ENCODE measurements at places on chromosomes 2 and 18. TPM values are rescaled to one million over a fixed set of nuclear protein-coding genes. Genes with fewer than 3 reads are reported as not detected.

GRCh38 chr2:60297296-60298005 lies 256.0 kb downstream of the BCL11A start:
- no peak for DNase-seq
- no peaks in the 10 kb centered on the region for H3K4me1 ChIP-seq
- H3K27me3 ChIP-seq: no peaks in the 10 kb centered on the region
- no peaks in the 10 kb centered on the region for H3K36me3 ChIP-seq

GRCh38 chr2:219289537-219290361 lies 10.6 kb downstream of the DNAJB2 start:
- H3K4me1 ChIP-seq: peaks cover 8% of the 10 kb centered on the region
- H3K4me3 ChIP-seq: no peak overlapping the region
- H3K27ac ChIP-seq: no peak overlapping the region
- H3K27me3 ChIP-seq: no peaks in the 10 kb centered on the region
- no peak for DNase-seq

- H3K27me3 ChIP-seq: no peaks in the 10 kb centered on the region
- H3K4me3 ChIP-seq: no peak overlapping the region
- no peaks in the 10 kb centered on the region for H3K36me3 ChIP-seq
- peaks cover 2% of the 10 kb centered on the region for H3K4me1 ChIP-seq
Observed at GRCh38 chr2:72712977-72713376, 112.9 kb downstream of the EXOC6B start.

G6PC2 gene
- not detected for total RNA-seq

DNA sequence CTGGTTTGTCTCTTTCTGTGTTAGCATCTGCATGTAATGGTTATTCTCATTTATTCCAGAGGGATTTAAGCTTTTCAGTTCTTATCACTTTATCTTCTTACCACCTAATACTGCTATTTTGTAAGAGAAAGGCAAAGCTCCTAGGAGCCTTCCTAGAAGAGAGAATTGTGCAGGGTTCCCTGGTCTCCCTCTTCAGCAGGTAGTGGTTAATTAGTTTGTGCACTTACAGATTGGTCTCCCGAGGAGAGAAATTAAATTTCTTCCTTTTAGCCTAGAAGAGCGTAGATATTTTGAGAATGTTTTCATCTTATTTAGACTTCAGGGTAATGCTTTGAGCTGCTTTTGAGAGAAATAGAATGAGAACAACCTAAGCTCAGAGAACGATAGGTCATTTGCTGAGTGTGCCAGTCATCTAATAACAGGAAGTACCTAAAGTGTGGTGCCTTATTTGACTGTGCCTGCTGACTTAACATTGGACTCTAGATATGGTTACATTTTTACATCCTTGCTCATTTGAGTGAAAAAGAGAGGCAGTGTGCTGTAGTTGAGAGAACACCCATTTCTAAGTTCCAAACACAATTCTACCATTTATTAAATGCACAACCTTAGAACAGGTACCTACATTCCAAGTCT lies 651.4 kb downstream of the STK39 start:
- H3K36me3 ChIP-seq: no peaks in the 10 kb centered on the region
- no peak for DNase-seq
- no peaks in the 10 kb centered on the region for H3K27me3 ChIP-seq
- H3K27ac ChIP-seq: no peak overlapping the region
- H3K4me1 ChIP-seq: no peaks in the 10 kb centered on the region
- no peak overlapping the region for H3K4me3 ChIP-seq

IL36G gene
- total RNA-seq: not detected

PLEK gene
- 0.62 TPM for total RNA-seq

GRCh38 chr2:111118981-111119821 lies 1.5 kb upstream of the BCL2L11 start:
- H3K4me1 ChIP-seq: peaks cover 38% of the 10 kb centered on the region
- peak overlapping the region; percentile 96 for H3K4me3 ChIP-seq
- H3K36me3 ChIP-seq: peaks cover 30% of the 10 kb centered on the region
- peaks cover 24% of the 10 kb centered on the region for H3K27me3 ChIP-seq

- H3K36me3 ChIP-seq: no peaks in the 10 kb centered on the region
- H3K4me1 ChIP-seq: no peaks in the 10 kb centered on the region
- H3K27me3 ChIP-seq: peaks cover 24% of the 10 kb centered on the region
- no peak overlapping the region for H3K4me3 ChIP-seq
- no peak for DNase-seq
Observed at GRCh38 chr2:9010866-9011265, 7.4 kb upstream of the MBOAT2 start.

GRCh38 chr18:51168026-51168742 lies 29.3 kb downstream of the MEX3C start:
- H3K27ac ChIP-seq: peak overlapping the region; percentile 97
- peaks cover 10% of the 10 kb centered on the region for H3K36me3 ChIP-seq
- H3K27me3 ChIP-seq: no peaks in the 10 kb centered on the region
- no peak for DNase-seq
- peaks cover 56% of the 10 kb centered on the region for H3K4me1 ChIP-seq

CCDC102B gene
- 1.1 TPM for total RNA-seq

- peak overlapping the region; percentile 16 for H3K27ac ChIP-seq
- no peaks in the 10 kb centered on the region for H3K4me1 ChIP-seq
- H3K36me3 ChIP-seq: no peaks in the 10 kb centered on the region
- no peaks in the 10 kb centered on the region for H3K27me3 ChIP-seq
- peak; percentile 49 for DNase-seq
Observed at GRCh38 chr2:220935789-220936321, 636.2 kb downstream of the EPHA4 start.

GRCh38 chr2:239173301-239173700 lies 227.5 kb downstream of the HDAC4 start:
- no peak overlapping the region for H3K27ac ChIP-seq
- no peaks in the 10 kb centered on the region for H3K27me3 ChIP-seq
- no peak for DNase-seq
- H3K36me3 ChIP-seq: peaks cover 77% of the 10 kb centered on the region

DNA sequence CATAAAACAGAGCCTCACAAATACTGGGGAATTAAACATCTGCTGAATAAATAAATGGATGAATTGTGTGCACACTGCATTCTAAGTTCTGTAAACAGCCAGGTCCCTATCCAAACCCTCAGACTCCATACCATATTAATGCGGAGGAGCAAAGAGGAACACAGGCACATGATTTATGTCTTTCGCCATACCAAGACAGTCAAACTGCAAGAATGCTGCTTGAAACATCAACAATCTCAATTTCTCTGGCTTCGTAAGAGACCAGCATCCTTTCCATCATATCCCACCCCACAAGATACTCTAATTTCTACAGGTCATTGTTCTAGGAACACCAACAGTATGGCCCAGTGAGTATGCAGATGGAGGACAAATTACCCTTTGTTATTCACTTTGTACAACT lies 15.0 kb downstream of the KANSL3 start:
- no peak overlapping the region for H3K27ac ChIP-seq
- DNase-seq: no peak
- no peak overlapping the region for H3K4me3 ChIP-seq
- no peaks in the 10 kb centered on the region for H3K27me3 ChIP-seq

DNA sequence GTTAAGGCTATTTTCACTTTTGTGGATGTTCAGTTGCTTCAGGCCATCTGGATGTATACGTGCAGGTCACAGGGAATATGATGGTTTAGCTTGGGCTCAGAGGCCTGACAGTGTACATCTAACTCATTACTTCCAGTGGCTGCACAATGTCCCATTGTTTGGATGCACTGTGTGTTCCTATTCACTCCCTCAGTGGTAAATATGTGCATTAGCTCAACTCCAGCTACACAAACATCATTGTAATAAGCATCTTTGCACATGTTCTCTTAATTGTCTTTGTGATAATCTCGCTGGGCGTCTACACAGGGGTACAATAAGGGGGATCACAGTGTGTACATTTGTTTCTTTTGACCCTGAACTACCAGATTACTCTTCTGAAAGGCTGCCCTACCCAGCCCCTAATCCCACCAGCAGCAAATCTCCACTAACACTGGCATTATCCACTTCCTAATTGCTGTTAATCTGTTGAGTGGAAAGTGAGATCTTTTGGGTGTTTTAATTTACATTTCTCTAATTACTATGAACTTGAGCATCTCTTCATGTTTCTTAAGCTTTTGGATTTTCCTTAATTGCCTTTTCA lies 56.1 kb upstream of the POLE4 start:
- no peak overlapping the region for H3K4me3 ChIP-seq
- DNase-seq: no peak

GRCh38 chr2:8076448-8077342 lies 605.2 kb upstream of the ID2 start:
- H3K27me3 ChIP-seq: no peaks in the 10 kb centered on the region
- peaks cover 20% of the 10 kb centered on the region for H3K4me1 ChIP-seq
- H3K27ac ChIP-seq: peak overlapping the region; percentile 36

DNA sequence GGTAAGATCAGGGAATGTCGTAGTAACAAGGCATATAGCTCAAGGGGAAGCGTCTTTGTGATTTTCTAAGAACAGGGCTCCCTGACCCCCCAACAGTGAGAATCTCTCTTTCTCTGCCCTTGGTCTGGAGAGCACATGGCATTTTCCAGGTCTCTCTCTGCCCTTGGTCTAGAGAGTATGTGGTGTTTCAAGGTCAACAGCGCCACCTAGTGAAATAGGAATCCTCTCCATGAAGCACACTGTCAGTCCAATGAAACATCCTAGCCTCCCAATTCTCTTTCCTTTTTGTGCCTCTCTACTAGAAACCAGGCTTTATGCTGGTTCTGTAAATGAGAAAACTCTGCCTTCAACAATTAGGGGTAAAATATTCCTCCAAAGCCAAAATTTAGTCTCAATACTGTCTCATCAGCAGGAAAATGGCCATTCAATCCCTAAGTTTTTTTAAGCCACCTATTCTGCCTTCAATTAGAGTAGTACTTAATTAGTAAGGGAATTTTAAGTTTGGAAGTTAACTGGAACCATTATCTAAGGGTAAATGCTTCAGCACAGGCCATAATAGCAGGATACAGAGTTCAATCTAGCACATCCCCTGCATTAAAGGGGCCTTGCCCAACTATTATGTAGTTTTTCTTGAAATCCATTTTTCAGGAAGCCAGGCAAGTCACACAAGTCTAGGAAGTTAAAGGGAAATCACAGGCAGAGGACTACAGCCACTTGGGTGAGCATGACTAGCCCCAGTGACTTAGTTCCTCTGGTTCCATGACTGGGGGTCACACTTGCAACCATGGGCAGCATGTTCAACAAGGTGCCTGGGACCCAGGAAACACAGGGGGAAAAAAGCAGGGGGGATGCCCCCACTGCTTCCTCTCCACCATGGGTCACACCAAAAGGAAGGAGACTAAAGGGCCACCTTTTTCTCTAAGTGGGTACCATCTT lies 12.4 kb downstream of the DYM start:
- peaks cover 24% of the 10 kb centered on the region for H3K36me3 ChIP-seq
- H3K4me1 ChIP-seq: peaks cover 14% of the 10 kb centered on the region
- no peak overlapping the region for H3K27ac ChIP-seq
- DNase-seq: peak; percentile 86
- no peaks in the 10 kb centered on the region for H3K27me3 ChIP-seq

PSMA8 gene
- total RNA-seq: 0.93 TPM

DSG1 gene
- not detected for total RNA-seq

TOGARAM2 gene
- total RNA-seq: 4.8 TPM

- H3K27me3 ChIP-seq: no peaks in the 10 kb centered on the region
- H3K4me3 ChIP-seq: no peak overlapping the region
- no peak overlapping the region for H3K27ac ChIP-seq
- DNase-seq: no peak
- H3K36me3 ChIP-seq: no peaks in the 10 kb centered on the region
Observed at GRCh38 chr18:76234676-76235060, 260.4 kb downstream of the ZNF516 start.

DNA sequence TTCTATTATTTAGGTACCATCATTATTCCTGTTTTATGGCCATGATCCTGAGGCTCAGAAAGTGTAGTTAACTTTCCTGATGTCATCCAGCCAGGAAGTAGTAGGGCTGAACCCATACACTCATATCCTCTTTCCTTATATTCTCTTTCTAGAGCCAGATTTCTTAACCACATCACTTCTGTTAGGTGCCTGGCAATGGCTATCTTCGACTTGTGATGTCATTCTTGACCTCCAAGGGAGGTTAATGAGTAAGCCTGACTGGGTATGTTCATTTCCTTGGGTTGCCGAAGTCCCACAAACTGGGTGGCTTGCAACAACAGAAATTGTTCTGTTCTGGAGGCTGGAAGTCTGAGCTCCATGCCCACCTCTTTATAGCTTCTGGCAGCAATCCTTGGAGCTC lies 43.4 kb downstream of the ITGB6 start:
- peaks cover under 1% of the 10 kb centered on the region for H3K27me3 ChIP-seq
- H3K36me3 ChIP-seq: no peaks in the 10 kb centered on the region
- H3K27ac ChIP-seq: no peak overlapping the region

DNA sequence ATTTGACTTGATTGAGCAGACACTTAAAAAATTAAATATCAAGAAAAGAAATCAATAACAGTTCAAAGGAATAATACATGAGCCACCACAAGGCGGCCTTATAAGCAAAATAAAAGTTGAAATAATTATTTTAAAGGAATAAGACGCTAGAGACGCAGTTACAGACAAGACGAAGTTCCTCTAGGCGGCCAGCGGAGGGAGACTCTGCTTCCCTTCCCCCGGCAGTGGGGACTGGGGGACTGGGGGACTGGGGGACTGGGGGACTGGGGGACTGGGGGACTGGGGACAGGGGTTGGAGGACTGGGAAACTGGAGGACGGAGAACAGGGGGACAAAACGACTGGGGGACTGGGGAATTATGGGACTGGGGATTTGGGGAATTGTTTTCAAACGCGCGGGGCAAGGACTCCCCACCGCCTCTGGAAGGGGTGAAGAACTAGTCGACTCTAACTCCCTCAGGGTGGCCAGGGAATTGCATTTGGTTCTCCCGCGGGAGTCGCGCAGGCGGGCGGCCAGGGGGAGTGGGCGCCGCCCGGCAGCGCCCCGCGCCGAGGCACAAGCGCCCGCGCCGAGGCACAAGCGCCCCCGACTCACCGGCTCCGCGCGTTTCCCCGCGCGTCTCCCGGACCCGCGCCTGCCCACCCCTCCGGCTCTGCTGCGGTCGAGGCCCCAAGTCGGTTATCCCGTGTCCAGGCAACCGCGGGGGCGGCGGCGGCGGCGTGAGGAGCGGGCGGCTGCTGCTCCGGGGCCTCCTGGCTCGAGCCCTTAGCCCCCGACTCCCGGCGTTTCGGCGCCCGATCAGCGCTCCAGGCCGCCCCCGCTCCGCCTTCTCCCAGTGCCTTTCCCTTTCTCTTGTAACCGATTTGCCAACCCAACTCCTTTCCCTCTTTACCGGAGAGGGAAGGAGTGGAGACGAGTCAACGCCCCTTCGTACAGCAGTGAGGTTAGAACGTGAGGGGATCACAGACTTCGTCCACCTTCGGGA lies at the start of gene CCDC178:
Gene CCDC178, minus strand, starts transcription at position 662 of the 984 bp plus-strand sequence. CDS start 28,633 bp downstream, outside the sequence.
- no peak within 1 kb of the TSS for H3K27ac ChIP-seq
- no peak for DNase-seq
- H3K27me3 ChIP-seq: peaks cover 18% of the 10 kb centered on the region
- no peaks in the 10 kb centered on the region for H3K36me3 ChIP-seq
- H3K4me3 ChIP-seq: no peak within 1 kb of the TSS

Data from activated CD4-positive, alpha-beta T cell treated with anti-CD3 and anti-CD28 coated beads, Interleukin-2, amount 10 ng/mL, durations not matched to agents 24 days and 14 days (primary cell).